ENCODE measurements at places on chromosomes 6 and 20.

DNA sequence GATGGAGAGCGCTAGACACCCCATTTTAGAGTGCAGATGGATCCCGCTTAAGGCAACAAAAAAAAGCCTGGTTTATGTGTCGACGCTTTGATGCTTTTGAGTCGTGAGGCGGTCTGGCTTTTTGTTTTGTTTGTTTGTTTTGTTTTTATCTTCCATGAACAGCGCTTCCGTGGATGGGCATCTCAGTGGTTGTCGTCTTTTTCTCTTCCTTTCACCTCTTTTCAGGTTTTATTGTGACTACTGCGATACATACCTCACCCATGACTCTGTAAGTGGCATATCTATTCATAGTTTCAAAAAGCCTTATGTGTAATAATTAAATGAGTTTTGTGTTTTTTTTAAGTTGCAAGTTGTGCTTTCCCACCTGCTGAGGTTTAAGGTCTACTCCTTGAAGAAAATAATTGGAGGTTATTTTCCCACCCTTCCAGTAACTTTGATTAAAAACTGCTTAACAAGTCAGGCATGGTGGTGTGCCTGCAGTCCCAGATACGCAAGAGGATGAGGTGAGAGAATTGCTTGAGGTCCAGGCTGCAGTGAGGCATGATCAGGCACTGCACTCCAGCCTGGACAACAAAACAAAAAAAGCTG lies 476 bp downstream of the SNRPC start:
- no peak for DNase-seq

DNA sequence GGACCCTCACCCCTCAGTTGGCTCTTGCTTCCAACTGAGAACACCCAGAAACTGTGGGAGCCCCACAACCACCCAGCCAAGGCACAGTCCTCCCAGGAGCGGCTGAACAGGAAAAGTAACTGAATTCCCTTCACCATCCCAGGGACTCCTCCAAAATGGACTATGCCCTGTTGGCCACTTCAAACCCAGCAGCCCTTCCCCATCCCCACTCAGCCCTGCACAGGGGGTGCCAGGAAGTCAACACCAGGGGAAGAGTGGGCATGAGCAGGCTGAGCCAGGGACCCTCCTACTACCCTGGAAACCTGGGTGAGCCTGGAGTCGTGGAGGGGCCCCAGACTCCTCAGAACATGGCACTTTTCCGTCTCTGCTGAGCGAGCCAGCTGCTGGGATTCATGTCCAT lies 10.3 kb downstream of the GUCA1B start:
- no peak for DNase-seq

DNA sequence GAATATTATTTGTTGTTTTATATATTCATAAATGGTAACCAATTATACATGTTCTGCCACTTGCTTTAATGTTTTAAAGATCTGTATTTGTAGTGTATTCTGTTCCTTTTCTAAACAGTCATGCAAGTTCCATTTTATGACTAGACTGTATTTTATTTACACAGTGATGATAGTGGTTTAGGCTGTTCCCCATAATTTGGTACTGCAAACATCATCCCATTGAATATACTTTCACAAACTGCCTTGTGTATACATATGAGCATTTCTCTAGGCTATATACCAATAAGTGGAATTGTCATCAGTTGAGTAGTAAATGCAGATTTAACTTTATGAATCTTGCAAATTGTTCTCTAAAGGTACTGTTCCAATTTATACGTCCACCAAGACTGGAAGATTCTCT lies 738.0 kb downstream of the EPHA7 start:
- no peak for DNase-seq

DNA sequence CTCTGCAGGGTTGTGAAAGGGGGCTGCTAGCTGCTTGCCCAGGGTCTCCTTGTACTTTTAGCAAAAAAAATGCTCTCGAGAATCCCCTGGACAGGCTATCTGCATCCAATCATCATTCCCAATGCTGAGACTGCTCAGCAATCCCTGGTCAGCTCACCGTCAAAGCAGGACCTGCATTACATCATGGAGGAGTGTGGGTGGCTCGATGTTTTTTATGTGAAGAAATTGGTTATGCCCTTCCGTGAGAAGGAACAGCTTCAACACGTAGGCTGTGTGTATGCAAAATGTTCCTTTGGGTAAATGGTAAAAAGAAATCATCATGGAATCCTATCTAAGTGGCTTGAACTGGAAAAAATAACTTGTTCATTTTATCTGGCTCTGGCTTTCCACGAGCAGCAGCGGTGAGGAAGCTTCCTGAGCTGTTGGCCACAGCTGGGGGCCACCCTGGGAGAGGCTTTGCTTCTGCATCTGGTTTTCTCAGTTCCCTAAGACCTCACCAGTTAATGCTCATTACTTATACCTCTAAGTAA lies 111.4 kb downstream of the FYN start:
- no peak for DNase-seq

DNA sequence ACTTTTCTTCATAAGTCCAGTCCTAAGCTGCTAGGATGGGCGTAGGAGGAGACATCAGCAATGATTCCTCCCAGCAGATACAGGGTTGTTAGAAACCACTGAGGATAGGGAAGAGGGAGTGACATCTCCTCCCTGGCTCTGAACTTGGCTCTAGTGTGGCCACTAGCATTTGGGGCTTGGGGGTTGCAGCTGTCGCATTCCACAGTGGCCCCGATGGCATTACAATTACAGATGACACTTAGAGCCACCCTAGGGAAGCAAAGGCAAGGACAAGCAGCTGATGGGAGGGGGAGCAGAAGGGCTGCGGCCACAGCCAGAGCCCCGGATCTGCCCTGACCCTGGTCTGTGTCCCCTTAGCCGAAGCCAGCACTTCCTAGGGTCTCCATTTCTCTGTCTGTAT lies 9.5 kb upstream of the CDKN1A start:
- DNase-seq = no peak

Data from BJ (cell line).